ENCODE measurements at places on chromosomes 4 and X. TPM values are rescaled to one million over a fixed set of nuclear protein-coding genes. Genes with fewer than 3 reads are reported as not detected.

ADH1A gene
- not detected for polyA plus RNA-seq

SPACA5 gene
- not detected for polyA plus RNA-seq

FAM47E gene
- 0.47 TPM for polyA plus RNA-seq

STS gene
- polyA plus RNA-seq: 1.4 TPM

CCDC120 gene
- 23.1 TPM for polyA plus RNA-seq

MAOB gene
- 1.6 TPM for polyA plus RNA-seq

LGI2 gene
- polyA plus RNA-seq: 0.27 TPM

IQSEC2 gene
- polyA plus RNA-seq: 7.6 TPM

NPNT gene
- 11.2 TPM for polyA plus RNA-seq

LRIT3 gene
- polyA plus RNA-seq: 0.11 TPM

SLC49A3 gene
- polyA plus RNA-seq: 3.8 TPM

DMP1 gene
- polyA plus RNA-seq: not detected

Measured in esophagus (tissue), 2 donors.